ENCODE measurements at places on chromosomes 4 and X. TPM values are rescaled to one million over a fixed set of nuclear protein-coding genes. Genes with fewer than 3 reads are reported as not detected.

The FABP2 gene
- not detected for total RNA-seq

The GBA3 gene
- total RNA-seq = not detected

The NEUROG2 gene
- total RNA-seq = not detected

The FAM200B gene
- 20.7 TPM for total RNA-seq

The ABCB7 gene
- 36.2 TPM for total RNA-seq

The IGBP1 gene
- total RNA-seq = 43.0 TPM

The LRCH2 gene
- 0.11 TPM for total RNA-seq

The OPN1LW gene
- total RNA-seq = not detected

The TLL1 gene
- total RNA-seq = 4.8 TPM

The ERVMER34-1 gene
- total RNA-seq = 1.7 TPM

GRCh38 chr4:125719987-125720386 is 405.2 kb downstream of the FAT4 start:
- H3K27ac ChIP-seq = no peak overlapping the region
- H3K27me3 ChIP-seq = no peaks in the 10 kb centered on the region
- peak; percentile 85 for DNase-seq
- no peaks in the 10 kb centered on the region for H3K36me3 ChIP-seq

- no peaks in the 10 kb centered on the region for H3K4me1 ChIP-seq
- H3K27ac ChIP-seq = no peak overlapping the region
- no peak overlapping the region for H3K4me3 ChIP-seq
- peak; percentile 29 for DNase-seq
- no peaks in the 10 kb centered on the region for H3K36me3 ChIP-seq
- H3K27me3 ChIP-seq = peaks cover 24% of the 10 kb centered on the region
Measured at GRCh38 chr4:89598602-89599001, 238.4 kb downstream of the SNCA start.

- H3K27me3 ChIP-seq = peaks cover 27% of the 10 kb centered on the region
- no peaks in the 10 kb centered on the region for H3K36me3 ChIP-seq
- H3K4me3 ChIP-seq = no peak overlapping the region
- no peak overlapping the region for H3K27ac ChIP-seq
Measured at GRCh38 chrX:114582698-114583395, 1.0 kb upstream of the HTR2C start.

DNA sequence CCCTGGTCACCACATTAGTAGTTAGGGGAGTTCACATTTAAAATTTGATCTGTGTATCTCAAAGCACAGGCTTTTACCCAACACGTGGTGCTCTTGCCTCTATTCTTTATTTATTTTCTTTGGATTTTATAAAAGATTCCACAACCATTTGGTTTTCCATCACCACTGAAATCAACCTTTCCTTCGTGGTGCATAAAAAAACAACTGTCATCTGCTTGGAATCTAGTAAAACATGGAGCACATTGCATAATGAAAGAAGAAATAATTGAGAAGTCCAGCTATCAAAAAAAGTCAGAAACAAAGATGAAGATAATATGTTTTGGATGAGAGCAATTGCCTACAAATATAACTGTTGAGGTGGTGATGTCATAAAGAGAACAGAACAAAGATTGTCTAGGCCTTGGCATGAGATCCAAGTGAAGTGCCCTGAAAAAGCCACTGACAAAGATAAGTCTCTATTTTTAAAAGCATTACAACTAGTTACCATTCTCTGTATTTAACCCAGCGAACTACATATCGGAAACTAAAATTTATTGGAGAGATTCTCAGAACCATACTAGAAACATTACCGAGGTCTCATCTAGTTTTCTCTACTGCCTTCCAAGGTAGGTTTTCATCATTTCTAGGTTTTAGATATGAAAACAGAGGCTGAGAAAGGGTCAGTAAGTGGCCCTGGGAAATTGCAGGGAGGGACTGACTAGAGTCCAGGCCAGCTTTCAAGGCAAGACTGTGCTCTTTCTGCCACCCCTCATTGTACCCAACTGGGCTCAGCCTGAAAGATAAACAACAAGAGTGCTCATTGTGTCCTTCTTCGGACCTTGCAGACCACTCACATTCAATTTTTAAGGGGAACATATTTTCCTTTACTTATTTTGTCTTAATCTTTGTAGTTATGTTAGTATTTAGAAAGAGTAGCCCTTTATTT is 127.3 kb downstream of the MAD2L1 start:
- no peak overlapping the region for H3K27ac ChIP-seq
- no peak for DNase-seq
- H3K4me1 ChIP-seq = no peaks in the 10 kb centered on the region
- H3K36me3 ChIP-seq = no peaks in the 10 kb centered on the region
- H3K4me3 ChIP-seq = no peak overlapping the region

- H3K4me1 ChIP-seq = no peaks in the 10 kb centered on the region
- H3K4me3 ChIP-seq = no peak overlapping the region
- H3K27ac ChIP-seq = no peak overlapping the region
- peak; percentile 65 for DNase-seq
Measured at GRCh38 chrX:151970661-151971060, 3.8 kb downstream of the GABRE start.

DNA sequence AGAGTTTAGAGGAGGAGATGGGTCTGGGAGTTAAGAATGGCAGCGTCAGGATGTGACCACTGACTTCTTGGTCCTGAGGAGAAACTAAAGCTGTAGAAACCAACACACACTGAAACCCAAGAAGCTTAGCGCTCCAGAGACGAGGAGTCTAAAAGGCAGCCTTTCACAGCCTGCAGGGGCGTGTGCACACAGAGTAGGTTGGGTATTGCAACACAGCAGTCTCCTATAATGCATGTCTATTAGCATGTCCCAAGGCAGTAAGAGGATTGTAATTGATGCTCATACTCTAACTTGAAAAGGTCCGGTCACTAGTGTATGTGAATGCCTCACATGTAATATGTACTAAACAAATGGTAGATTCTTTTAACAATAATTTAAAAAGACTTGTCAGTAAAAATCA is 57.4 kb downstream of the PTTG2 start:
- no peak overlapping the region for H3K4me3 ChIP-seq
- H3K4me1 ChIP-seq = peaks cover 14% of the 10 kb centered on the region
- no peaks in the 10 kb centered on the region for H3K36me3 ChIP-seq
- no peaks in the 10 kb centered on the region for H3K27me3 ChIP-seq
- DNase-seq = no peak
- no peak overlapping the region for H3K27ac ChIP-seq

DNA sequence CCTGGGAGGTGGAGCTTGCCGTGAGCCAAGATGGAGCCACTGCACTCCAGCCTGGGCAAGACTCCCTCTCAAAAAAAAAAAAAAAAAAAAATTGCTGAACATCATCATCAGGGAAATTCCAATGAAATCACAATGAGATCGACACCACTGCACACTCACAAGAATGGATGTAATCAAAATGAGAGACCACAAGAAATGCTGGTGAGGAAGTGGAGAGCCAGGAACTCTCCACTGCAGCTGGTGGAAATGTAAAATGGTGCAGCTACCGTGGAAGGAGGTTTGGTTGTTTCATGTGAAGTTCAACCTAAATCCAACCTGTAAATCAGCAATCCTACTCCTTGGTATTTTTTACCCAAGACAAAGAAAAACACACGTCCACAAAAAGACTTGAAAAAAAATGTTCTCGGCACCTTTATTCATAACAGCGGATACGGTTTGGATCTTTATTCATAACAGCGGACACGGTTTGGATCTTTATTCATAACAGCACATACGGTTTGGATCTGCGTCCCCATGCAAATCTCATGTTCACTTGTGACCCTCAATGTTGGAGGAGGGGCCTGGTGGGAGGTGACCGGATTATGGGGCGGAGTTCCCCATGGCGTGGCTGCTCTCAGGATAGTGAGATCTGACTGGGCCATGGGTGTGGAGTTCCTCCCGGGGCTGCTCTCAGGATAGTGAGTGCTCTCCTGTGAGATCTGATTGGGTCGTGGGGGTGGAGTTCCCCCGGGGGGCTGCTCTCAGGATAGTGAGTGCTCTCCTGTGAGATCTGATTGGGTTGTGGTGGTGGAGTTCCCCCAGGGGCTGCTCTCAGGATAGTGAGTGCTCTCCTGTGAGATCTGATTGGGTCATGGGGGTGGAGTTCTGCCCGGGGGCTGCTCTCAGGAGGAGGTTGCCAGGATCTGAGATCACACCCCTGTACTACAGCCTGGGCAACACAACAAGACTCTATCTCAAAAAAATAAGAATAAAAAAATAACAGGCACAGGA is 7.7 kb downstream of the GAK start:
- no peak overlapping the region for H3K4me3 ChIP-seq
- H3K4me1 ChIP-seq = peaks cover 1% of the 10 kb centered on the region
- no peaks in the 10 kb centered on the region for H3K27me3 ChIP-seq
- DNase-seq = no peak
- H3K36me3 ChIP-seq = no peaks in the 10 kb centered on the region
- no peak overlapping the region for H3K27ac ChIP-seq

- DNase-seq = no peak
- no peaks in the 10 kb centered on the region for H3K36me3 ChIP-seq
- no peaks in the 10 kb centered on the region for H3K27me3 ChIP-seq
- no peak overlapping the region for H3K27ac ChIP-seq
- H3K4me1 ChIP-seq = peaks cover 4% of the 10 kb centered on the region
- no peak overlapping the region for H3K4me3 ChIP-seq
Measured at GRCh38 chrX:18490806-18491555, 65.6 kb downstream of the CDKL5 start.

- no peaks in the 10 kb centered on the region for H3K27me3 ChIP-seq
- H3K4me3 ChIP-seq = no peak overlapping the region
- peak; percentile 82 for DNase-seq
- H3K27ac ChIP-seq = peak overlapping the region; percentile 47
- H3K4me1 ChIP-seq = peaks cover 36% of the 10 kb centered on the region
Measured at GRCh38 chrX:119041175-119041574, 31.6 kb upstream of the CT47C1 start.

GRCh38 chr4:7359400-7360062 is 75.2 kb downstream of the PSAPL1 start:
- no peak overlapping the region for H3K27ac ChIP-seq
- H3K4me3 ChIP-seq = no peak overlapping the region
- no peak for DNase-seq
- peaks cover 10% of the 10 kb centered on the region for H3K4me1 ChIP-seq
- H3K27me3 ChIP-seq = no peaks in the 10 kb centered on the region
- H3K36me3 ChIP-seq = no peaks in the 10 kb centered on the region

- no peak within 1 kb of the TSS for H3K4me3 ChIP-seq
- DNase-seq = peak; percentile 7
- H3K36me3 ChIP-seq = no peaks in the 10 kb centered on the region
- H3K27me3 ChIP-seq = no peaks in the 10 kb centered on the region
- H3K4me1 ChIP-seq = no peaks in the 10 kb centered on the region
Measured at GRCh38 chrX:71111141-71111843, at the start of gene IL2RG. Gene IL2RG (minus strand): TSS chrX:71111577. CDS start chrX:71111539, 38 bp downstream.

DNA sequence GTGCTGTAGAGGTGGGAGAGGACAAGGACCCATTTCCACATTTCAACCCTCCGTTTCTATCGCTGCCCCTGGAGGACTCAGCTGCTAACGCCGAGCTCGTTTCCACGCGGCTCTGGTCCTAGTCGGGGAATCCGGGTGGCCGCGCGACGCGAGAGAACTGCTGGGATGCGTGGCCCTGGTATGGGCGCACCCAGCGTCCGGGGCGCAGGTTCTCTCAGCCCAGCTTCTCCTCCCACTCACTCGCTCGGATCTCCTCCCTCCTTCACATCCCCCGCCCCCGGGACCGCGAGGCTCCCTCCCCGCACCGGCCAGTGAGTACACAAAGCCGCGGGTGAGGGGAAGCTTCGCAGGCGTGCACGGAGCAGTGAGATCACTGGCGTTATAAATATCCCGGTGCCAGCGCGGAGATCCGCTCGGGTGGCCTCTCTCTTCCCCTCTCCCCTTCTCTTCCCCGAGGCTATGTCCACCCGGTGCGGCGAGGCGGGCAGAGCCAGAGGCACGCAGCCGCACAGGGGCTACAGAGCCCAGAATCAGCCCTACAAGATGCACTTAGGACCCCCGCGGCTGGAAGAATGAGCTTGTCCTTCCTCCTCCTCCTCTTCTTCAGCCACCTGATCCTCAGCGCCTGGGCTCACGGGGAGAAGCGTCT is at the start of gene FGF5:
FGF5 (plus strand) TSS at position 412 of the 649 bp plus-strand sequence; CDS start at position 573, 161 bp downstream.
- peak within 1 kb of the TSS; percentile 49 for H3K27ac ChIP-seq
- peak; percentile 76 for DNase-seq
- H3K36me3 ChIP-seq = no peaks in the 10 kb centered on the region
- peak within 1 kb of the TSS; percentile 88 for H3K4me3 ChIP-seq
- H3K27me3 ChIP-seq = no peaks in the 10 kb centered on the region
- peaks cover 14% of the 10 kb centered on the region for H3K4me1 ChIP-seq

- H3K36me3 ChIP-seq = no peaks in the 10 kb centered on the region
- H3K27ac ChIP-seq = peak overlapping the region; percentile 63
- DNase-seq = peak; percentile 31
- peaks cover 37% of the 10 kb centered on the region for H3K4me1 ChIP-seq
Measured at GRCh38 chrX:107629540-107629909, 1.2 kb downstream of the PRPS1 start.

DNA sequence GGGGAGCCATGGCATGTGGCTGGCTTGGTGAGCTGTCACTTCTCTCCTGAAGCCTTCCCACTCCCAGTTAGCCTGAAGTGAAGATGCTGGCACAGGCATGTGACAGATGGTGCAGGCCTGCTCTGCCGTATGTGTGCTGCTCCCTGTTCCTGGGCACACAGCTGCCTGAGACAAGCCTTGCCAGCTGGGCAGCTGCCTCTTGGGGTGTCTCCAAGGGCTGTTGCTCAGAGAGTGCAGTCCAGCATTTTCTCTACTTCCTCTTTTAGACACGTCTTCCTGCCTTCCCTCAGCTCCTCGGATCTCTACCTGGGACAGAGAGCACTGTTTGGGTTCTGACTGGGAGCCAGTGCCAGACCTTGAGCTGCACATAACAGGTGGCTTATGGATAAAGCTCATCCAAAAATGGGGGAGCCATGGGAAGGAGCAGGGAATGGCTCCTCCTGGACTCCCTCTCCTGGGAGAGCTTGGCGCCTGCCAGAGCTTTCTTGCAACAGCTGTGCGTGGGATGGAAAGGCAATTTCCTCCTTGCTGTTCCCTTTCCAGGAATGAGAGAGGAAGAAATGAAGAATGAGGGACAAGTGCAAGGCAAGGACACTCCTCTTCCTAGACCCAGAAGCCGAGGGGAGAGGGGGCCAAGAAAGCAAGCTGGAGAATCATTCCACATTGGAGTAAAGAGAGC is 132.9 kb downstream of the MSL3 start:
- H3K27me3 ChIP-seq = no peaks in the 10 kb centered on the region
- peaks cover 28% of the 10 kb centered on the region for H3K4me1 ChIP-seq
- H3K4me3 ChIP-seq = no peak overlapping the region
- H3K27ac ChIP-seq = no peak overlapping the region

DNA sequence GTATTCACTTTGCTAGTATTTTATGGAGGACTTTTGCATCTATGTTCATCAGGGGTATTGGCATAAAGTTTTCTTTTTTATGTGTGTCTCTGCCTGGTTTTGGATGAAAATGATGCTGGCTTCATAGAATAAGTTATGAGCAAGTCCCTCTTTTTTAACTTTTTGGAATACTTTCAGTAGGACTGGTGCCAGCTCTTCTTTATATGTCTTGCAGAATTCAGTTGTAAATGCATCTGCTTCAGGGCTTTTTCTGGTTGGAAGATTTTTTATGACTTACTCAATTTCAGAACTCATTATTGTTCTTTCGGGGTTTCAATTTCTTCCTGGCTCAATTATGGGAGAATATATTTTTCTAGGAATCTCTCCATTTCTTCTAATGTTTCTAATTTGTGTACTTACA is 9.1 kb upstream of the CSN2 start:
- no peak for DNase-seq
- H3K4me3 ChIP-seq = no peak overlapping the region
- H3K36me3 ChIP-seq = no peaks in the 10 kb centered on the region
- H3K27ac ChIP-seq = no peak overlapping the region
- no peaks in the 10 kb centered on the region for H3K4me1 ChIP-seq
- peaks cover 49% of the 10 kb centered on the region for H3K27me3 ChIP-seq

GRCh38 chr4:2298532-2298991 is 36.7 kb upstream of the MXD4 start:
- no peaks in the 10 kb centered on the region for H3K4me1 ChIP-seq
- H3K4me3 ChIP-seq = no peak overlapping the region
- H3K36me3 ChIP-seq = no peaks in the 10 kb centered on the region
- H3K27ac ChIP-seq = no peak overlapping the region
- H3K27me3 ChIP-seq = no peaks in the 10 kb centered on the region

Measured in PC-3 (cell line).